Osteocyte (in vitro differentiated cells): ENCODE measurements at places on chromosomes 5 and 9. TPM values are rescaled to one million over a fixed set of nuclear protein-coding genes. Genes with fewer than 3 reads are reported as not detected.

DNA sequence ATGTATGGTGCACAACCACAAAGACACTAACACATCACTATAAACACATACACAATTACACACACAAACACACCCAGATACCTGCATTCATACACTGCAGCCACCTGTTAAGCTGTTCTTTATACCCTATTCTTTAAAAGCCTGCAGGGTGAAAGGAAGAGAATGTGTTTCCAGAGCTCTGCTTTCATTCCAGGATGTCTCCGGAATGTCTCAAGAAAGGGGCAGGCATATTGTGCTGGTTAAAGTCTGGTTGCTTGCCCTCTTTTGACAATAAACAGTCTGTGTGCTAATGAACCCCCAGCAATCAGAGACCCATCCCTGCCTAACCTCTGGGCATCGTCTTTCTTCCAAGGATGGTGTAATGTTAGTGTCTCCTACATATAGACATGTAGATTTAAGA is 181.6 kb downstream of the EPB41L4A start:
- H3K36me3 ChIP-seq, result no peaks in the 10 kb centered on the region
- no peak overlapping the region for H3K27ac ChIP-seq
- no peak for DNase-seq

The ZNF883 gene
- 6.4 and 7.3 TPM in 2 replicates for total RNA-seq

DNA sequence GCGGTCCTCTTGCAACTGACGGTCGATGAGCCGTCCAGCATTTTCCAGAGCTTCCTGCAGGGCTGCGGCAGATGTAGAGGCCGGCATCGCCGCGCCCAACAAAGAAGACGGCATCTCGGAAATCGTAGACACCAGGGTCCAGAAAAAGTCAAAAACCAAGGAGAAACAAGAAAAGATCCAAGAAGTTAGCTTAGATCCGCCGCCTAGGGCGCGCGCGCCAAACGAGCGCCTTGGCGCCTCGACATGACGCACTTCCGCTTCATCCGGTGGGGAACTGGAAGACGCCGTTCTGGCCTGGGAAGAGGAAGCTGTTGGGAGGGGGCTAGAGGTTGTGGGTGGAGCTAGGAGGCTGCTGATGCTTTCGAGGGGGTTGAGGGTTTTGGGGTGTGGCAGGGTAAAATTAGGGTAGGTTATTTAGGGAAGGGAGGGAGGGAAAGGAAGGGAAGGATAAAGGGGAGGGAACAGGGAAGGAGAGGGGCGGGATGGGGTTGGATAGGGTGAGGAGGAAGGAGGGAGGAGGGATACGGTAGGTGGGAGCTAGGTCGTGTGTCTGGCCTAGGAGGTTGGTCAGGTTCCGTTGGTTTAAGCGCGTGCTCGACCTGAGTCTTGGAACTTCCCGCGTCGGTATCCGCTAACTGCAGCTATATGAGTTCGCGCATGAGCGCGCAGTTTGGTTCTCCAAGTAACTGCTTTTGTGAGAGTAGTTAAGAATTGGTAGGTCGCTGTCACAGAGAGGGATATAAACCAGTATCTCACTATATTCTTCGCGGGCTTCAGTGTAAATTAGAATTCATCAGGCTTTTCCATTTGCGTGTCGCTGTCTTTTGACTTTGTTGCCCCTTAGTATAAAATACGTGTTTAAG is at the start of gene NUP155:
Gene NUP155 (minus strand): TSS at position 243 of the 863 bp plus-strand sequence. CDS start 129 bp downstream, at position 114.
- H3K4me1 ChIP-seq, result peaks cover 24% of the 10 kb centered on the region
- DNase-seq, result peak; percentile 94
- H3K36me3 ChIP-seq, result peaks cover 2% of the 10 kb centered on the region
- H3K27ac ChIP-seq, result peak within 1 kb of the TSS; percentile 95
- peak within 1 kb of the TSS; percentile 96 for H3K4me3 ChIP-seq
- H3K27me3 ChIP-seq, result no peaks in the 10 kb centered on the region

DNA sequence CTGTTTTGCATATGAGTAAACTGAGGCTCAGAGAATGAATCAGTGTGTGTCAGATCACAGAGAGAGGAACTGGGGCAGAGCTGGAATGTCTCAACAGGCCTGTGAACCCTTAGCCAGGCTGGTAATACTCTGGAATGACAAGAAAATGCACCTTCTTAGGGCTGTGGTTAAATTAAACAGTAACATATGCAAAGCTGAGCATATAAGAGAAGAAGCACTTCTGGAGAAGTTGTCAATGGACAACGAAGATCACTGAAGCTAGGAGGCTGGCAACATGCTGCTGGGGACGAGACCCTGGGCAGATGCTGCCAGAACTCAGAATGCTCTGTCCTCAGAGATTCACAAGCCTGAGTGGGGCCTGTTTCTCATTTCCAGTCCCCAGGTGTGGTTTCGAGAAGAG is 64.6 kb upstream of the EPB41L4B start:
- no peaks in the 10 kb centered on the region for H3K4me1 ChIP-seq
- H3K4me3 ChIP-seq, result no peak overlapping the region
- peaks cover 48% of the 10 kb centered on the region for H3K36me3 ChIP-seq
- no peak for DNase-seq

The PCDHGC5 gene
- total RNA-seq, result 1.4 and 1.9 TPM in 2 replicates
